ENCODE measurements at places on chromosomes 6 and 20. TPM values are rescaled to one million over a fixed set of nuclear protein-coding genes. Genes with fewer than 3 reads are reported as not detected.

Gene SRMS
- not detected for total RNA-seq

Gene SLC22A23
- 102 TPM for total RNA-seq

Gene OPN5
- total RNA-seq: not detected

Gene ENPP5
- 1.2 TPM for total RNA-seq

Gene GLO1
- 51.6 TPM for total RNA-seq

Gene SPAG4
- total RNA-seq: 5.0 TPM

Gene MTRF1L
- total RNA-seq: 31.4 TPM

Gene MRAP2
- total RNA-seq: 5.1 TPM

Gene THEMIS
- total RNA-seq: not detected

Gene PARD6B
- total RNA-seq: 4.0 TPM

Gene RIMS4
- 96.1 TPM for total RNA-seq

Gene TNF
- total RNA-seq: not detected

Gene MEP1A
- not detected for total RNA-seq

Gene PPP1R3G
- not detected for total RNA-seq

Gene CST2
- total RNA-seq: not detected

Gene PLEKHG1
- 7.3 TPM for total RNA-seq

Gene CCN6
- not detected for total RNA-seq

Gene CDH22
- total RNA-seq: 7.9 TPM

Gene ZC2HC1B
- total RNA-seq: not detected

Gene SLC16A10
- total RNA-seq: 4.1 TPM

Gene SAMHD1
- 30.8 TPM for total RNA-seq

Gene EGFL8
- total RNA-seq: 23.0 TPM

Gene SRSF12
- total RNA-seq: 12.1 TPM

Gene BPI
- not detected for total RNA-seq

Gene DZANK1
- total RNA-seq: 6.4 TPM

Gene ZBTB2
- total RNA-seq: 6.7 TPM

Gene OLIG3
- total RNA-seq: 75.1 TPM

Gene ID4
- total RNA-seq: 6.3 TPM

Gene MEA1
- total RNA-seq: 42.7 TPM

Gene PRRT1
- 5.1 TPM for total RNA-seq

Gene C6orf58
- not detected for total RNA-seq

Gene DLGAP4
- total RNA-seq: 199 TPM

Gene PHACTR2
- total RNA-seq: 9.7 TPM

Gene SLC25A27
- 13.6 TPM for total RNA-seq

Gene PTPRT
- 1.9 TPM for total RNA-seq

Gene SLC35F1
- total RNA-seq: 22.4 TPM

Gene OR12D3
- not detected for total RNA-seq

Gene NNAT
- total RNA-seq: 1,047 TPM

Gene EPHA7
- total RNA-seq: 3.6 TPM

Gene PROKR2
- 0.86 TPM for total RNA-seq

Gene DEFB123
- total RNA-seq: not detected

Gene FOXA2
- total RNA-seq: not detected

Data from glutamatergic neuron (in vitro differentiated cells).